ENCODE measurements at places on chromosomes 2 and 18. TPM values are rescaled to one million over a fixed set of nuclear protein-coding genes. Genes with fewer than 3 reads are reported as not detected.
A peak's percentile ranks its signal among the peaks of the same experiment; 100 is the strongest.

- no peak for DNase-seq
Measured at GRCh38 chr2:196988639-196989038, 62.1 kb upstream of the PGAP1 start.

Gene MYO1B
- 131 TPM for total RNA-seq

GRCh38 chr2:180416627-180417026 lies 409.5 kb upstream of the CWC22 start:
- DNase-seq: no peak

Gene CHRNA1
- total RNA-seq: 0.51 TPM

- peak; percentile 78 for DNase-seq
Measured at GRCh38 chr2:9991829-9992273, 40.4 kb downstream of the GRHL1 start.
